ENCODE measurements at places on chromosomes 3 and 15.
A peak's percentile ranks its signal among the peaks of the same experiment; 100 is the strongest.

DNA sequence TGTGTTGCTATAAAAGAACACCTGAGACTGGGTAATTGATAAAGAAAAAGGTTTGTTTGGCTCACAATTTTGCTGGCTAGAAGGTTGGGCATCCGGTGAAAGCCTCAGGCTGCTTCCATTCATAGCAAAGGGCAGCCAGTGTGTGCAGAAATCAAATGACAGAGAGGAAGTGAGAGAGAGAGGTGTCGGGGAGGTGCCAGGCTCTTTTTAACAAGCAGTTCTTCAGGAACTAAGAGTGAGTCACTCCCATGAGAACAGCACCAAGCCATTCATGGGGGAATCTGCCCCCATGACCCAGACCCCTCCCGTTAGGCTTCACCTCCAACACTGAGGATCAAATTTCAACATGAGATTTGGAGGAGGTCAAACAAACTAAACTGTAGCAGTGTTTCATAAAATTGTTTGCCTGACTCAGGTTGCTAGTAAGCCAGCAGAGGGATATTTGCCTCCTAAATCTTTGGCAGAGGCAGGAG lies 4.5 kb upstream of the PARP15 start:
- no peak for DNase-seq

DNA sequence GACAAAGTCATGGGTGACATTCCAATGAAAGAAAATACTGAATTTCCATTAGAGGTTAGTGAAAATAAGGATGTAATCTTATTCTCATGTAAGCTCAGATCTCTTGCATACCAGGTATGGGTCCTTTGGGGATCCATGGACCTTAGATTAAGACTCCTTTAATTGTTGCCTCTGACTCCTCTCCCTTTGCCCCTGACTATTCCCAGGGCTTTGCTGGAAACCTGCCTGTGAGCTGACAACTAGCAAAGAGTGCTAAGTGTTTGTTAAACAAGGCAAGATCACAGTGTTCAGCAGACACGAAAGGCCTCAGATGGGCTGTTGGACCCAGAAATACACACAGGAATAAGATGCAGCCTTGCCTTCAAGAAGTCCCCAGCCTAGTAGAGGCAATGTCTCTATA lies 32.1 kb downstream of the ACKR2 start:
- DNase-seq: no peak

- no peak for DNase-seq
Measured at GRCh38 chr3:186022931-186023330, 85.1 kb upstream of the TRA2B start.

- no peak for DNase-seq
Measured at GRCh38 chr3:49674497-49674983, 389 bp downstream of the APEH start.

DNA sequence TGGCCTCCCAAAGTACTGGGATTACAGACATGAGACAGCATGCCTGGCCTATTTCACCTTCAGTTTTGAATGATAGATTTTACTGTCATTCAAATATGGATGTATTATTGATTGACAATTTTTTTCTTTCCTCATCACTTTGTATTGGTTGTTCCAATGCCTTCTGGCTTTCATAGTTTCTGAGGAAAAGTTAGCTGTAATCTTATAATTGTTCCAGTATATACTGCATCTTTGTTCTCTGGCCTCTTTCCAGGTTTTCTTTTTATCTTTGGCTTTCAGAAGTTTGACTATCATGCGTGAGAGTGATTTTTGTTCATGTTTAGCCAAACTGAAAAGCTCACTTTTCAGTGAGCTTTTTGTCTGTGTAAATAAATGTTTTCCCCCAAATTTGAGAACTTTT lies 157.1 kb downstream of the RSRC1 start:
- no peak for DNase-seq

- DNase-seq: no peak
Measured at GRCh38 chr3:87088993-87089841, 98.3 kb upstream of the VGLL3 start.

DNA sequence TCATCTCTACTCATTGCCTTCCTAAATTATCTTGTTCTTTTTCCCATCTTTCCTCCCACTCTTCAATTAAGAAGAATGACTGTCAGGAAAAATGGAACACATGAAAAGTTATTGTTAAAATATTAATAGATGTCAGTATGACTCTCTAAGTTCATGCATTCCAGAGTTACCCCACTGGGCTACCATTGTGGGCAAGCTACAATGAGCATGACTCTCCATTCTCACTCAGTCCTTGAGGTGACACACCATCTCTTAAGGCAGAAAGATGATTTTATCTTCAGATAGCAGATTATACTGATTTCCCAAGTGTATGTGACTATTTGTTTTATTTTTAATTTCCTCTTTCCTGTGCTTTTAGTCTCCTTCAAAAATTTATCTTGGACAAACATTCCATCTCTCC lies 144.3 kb downstream of the ALCAM start:
- no peak for DNase-seq

- no peak for DNase-seq
Measured at GRCh38 chr15:78316283-78317083, 17.1 kb upstream of the SKIC8 start.

- no peak for DNase-seq
Measured at GRCh38 chr3:150779402-150779858, 16.5 kb upstream of the SIAH2 start.

DNA sequence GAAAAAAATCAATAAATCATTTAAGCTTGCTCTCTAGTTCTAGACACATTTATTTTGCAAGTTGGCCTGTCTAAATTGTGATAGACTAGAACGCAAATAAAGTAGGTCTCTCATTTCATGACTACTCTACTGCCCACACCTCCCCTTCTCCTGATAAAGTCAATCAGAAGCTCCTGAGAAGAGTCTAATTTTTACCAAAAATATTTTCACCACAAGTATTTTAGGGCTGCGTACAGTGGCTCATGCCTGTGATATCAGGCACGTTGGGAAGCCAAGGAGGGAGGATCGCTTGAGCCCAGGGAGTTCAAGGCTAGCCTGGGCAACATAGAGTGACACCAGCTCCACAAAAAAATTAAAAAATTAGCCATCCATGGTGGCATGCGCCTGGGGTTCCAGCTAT lies 136.5 kb downstream of the TBC1D5 start:
- DNase-seq: no peak

DNA sequence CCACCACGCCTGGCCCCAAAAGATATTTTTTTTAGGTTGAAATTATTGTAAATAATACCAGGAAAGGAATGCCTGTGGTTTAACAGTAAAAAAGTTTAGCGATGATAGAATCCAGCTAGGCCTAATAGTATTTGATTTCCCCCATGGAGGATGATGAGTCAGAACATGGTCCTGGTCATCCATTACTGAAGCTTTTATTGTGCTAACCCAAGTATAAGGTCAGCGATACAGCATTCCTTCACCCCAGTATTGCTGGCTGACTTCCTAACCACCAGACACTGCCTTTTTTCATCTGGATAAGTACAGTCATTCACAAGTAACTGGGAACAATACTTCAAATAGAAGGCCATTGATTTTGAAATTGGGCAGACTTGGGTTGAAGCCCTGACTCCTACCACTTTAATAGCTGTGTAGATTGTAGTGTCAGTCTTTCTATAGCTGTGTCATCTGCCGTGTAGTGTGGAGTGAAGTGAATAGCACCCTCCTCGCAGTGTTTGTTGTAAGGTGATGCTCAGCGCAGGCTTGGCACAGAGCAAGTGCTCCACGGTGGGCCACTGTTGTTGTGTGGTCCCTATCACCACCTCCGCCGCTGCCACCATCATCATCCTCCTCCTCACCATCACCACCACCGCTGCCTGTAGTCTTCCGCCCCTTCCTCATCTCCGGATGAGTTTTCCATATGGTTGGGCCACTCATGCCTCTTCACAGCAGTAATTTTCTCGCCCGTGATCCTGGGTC lies 436.0 kb upstream of the TPM1 start:
- no peak for DNase-seq

- DNase-seq: no peak
Measured at GRCh38 chr3:64080616-64081234, 57.4 kb upstream of the PSMD6 start.

- DNase-seq: no peak
Measured at GRCh38 chr15:24039683-24040082, 352.6 kb upstream of the NDN start.

GRCh38 chr15:32723171-32723948 lies 5.6 kb downstream of the GREM1 start:
- no peak for DNase-seq

- peak; percentile 50 for DNase-seq
Measured at GRCh38 chr15:82849556-82850512, 40.4 kb downstream of the WHAMM start.

DNA sequence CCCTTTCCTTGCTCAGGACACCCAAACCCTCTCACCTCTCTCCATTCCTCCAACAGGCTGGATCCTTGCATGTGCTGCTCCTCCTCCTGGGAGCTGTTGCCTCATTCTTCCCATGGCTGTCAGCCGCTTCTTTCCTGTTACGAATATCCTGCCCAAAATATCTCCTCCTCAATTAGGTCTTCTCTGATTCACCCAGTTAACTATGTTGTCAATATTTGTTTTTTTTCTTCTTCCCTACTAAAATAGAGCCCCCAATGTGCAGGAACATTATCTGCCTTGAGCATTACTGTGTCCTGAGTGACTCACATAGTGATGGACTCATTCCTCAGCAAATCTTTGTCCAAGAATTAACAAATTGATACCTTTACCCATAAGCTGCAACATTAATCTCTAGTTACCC lies 357.2 kb downstream of the CLSTN2 start:
- no peak for DNase-seq

GRCh38 chr3:172622916-172623700 lies 87.8 kb downstream of the NCEH1 start:
- peak; percentile 45 for DNase-seq

DNA sequence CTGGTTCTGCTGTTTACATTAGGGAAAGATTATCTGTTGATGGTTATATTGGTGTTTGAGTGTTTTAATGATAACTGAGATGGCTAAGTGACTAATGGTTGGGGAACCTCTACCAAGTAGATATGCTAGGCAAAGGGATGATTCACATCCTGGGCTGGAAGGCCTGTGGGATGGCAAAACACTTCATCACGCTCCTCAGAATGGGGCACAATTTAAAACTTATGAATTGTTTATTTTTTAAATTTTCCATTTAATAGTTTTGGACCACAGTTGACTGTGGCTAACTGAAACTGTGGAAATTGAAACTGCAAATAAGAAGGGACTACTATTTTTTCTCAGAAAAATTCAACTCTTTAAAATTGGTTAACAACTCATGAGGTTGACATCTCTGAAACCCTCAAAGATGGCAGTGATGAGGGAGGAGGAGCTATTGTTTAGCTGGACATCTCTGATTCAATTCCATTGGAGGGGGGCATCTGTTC lies 100.5 kb upstream of the ZBED2 start:
- DNase-seq: no peak

GRCh38 chr3:64489361-64490044 lies 198.3 kb downstream of the ADAMTS9 start:
- no peak for DNase-seq

DNA sequence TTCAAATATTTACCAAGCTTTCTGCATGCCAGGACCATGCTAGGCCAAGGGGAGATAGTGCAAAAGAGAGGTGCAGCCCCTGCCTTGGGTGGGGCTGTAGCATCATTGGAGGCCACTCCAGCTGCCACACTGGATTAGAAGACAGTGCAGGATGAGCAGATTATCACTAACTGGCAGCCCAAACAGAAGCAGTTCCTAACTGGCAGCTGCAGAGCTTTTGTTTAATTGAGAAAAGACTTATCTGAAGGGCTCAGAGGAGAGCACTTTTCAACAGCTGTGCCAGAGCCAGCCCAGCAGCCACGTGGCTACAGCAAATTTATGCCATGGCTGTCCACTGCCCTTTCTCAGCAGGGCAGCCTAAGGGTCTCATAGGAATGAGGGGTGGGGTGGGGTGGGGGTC lies 13.5 kb upstream of the ACSBG1 start:
- DNase-seq: no peak

- DNase-seq: no peak
Measured at GRCh38 chr3:135106445-135106844, 311.4 kb downstream of the EPHB1 start.
